GM12878 (cell line): ENCODE measurements at places on chromosomes 3 and 15.

DNA sequence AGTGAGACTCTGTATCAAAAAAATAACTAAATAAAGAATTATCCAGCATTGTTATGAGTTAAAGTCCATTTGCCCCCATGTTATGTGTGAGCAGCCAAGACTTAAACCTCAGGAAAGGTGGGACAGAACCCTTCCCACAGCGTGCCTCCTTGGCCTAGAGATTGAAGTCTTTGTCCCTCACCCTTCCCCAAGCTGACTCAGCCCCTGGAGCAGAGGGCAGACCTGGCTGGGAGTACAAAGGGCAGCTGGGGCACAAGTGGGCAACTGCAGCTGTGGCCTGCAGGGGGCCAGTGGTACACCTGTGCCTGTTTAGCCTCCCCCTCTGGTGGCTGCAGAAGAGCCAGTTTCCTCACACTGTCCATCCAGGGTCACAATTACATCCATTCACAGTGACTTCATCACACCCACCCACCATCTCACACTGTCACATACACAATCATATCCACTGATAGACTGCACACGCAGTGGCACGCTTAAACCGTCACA lies 940 bp upstream of the ACY1 start:
- DNase-seq, result no peak

GRCh38 chr15:50116477-50116876 lies 2.6 kb downstream of the ATP8B4 start:
- no peak for DNase-seq

- peak; percentile 89 for DNase-seq
Observed at GRCh38 chr3:34056951-34057390, 258.5 kb downstream of the PDCD6IP start.

GRCh38 chr3:141846050-141846433 lies 30.4 kb upstream of the ATP1B3 start:
- DNase-seq, result no peak

- DNase-seq, result no peak
Observed at GRCh38 chr3:142990721-142991120, 10.6 kb upstream of the U2SURP start.

DNA sequence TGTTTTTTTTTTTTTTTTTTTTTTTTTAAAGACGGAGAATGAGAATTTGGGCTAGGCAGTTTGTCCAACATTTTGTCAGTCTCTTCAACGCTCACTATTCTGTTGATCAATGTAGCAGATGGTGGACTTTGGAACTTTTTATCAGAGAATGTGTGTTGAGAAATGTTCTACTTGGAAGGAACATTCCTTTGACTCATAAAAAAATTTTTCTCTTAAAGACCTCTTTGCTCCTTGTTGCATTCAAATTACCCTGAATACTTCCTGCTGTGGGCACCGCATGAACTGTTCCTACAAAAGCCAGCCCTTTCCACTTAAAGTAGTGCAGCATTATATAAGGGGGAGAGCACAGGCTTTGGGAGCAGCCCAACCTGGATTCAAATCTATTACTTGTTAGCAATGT lies 182.9 kb downstream of the AKAP13 start:
- DNase-seq, result no peak

- no peak for DNase-seq
Observed at GRCh38 chr3:182349951-182350517, 443.3 kb upstream of the ATP11B start.

DNA sequence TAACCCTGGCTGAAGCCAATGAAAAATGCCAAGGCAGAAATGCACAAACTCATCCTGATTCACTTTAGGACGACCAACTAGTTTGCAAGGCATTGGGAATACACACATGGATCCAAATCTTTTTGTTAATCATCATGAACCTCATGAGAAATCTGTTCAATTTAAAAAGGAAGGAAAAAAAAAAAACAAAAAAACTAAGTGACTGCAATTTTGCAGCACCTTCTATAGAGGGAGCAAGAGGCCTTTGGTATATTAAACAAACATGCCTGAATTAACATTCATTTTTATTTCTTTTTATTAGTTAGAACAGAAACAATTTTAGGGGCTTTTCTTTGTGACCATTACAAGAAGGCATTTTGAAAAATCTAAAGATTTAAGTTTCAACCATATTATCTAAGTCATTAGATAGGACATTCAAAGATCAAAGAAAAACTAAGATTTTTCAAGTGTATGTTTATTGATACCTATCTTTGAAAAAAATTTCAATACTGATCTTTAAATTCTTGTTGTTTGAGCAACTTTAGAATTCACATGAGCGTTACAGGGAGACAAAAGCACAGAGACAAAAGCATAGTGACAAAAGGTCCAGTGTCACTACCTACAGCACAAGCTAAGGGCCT lies 182.4 kb downstream of the CBLB start:
- DNase-seq, result no peak

- DNase-seq, result no peak
Observed at GRCh38 chr3:171378586-171378985, 81.6 kb downstream of the TNIK start.

DNA sequence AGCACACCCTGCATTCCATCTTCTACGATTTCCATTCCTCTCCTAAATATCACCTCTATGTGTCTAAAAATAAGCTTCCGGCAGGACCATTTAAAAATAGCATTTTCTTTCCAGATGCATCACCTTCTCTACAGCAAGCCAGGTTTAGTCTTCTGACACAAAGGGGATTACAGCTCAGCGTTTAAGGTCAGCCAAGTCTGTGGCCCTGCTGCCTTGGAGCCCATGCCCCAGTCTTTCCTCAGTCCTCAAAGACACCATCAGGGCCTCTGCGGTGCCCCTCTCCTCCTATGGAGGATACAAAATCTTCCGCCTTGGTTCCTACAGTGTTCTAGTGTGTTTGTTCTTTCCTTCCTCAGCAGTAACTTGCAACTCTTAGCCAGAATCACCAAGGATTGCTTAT lies 3.8 kb downstream of the SELENOS start:
- DNase-seq, result no peak

GRCh38 chr3:50582083-50582482 lies 12.8 kb downstream of the HEMK1 start:
- DNase-seq, result no peak

- DNase-seq, result no peak
Observed at GRCh38 chr3:188979248-188979647, 192.5 kb upstream of the TPRG1 start.

DNA sequence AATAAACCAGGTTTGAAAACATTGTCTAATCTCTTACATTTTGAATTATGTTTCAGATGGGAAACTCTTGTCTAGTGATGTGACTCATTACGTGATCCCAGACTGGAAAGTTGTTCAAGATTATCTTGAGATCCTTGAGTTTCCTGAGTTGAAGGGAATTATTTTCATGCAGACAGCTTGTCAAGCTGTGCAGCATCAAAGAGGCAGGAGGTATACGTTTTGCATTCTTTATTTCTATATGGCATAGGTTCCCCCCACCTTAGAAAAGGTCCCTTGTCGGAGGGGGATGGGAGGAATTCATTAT lies 1.5 kb downstream of the DIS3L start:
- no peak for DNase-seq

GRCh38 chr15:89627256-89627970 lies 27.9 kb downstream of the KIF7 start:
- DNase-seq, result no peak

DNA sequence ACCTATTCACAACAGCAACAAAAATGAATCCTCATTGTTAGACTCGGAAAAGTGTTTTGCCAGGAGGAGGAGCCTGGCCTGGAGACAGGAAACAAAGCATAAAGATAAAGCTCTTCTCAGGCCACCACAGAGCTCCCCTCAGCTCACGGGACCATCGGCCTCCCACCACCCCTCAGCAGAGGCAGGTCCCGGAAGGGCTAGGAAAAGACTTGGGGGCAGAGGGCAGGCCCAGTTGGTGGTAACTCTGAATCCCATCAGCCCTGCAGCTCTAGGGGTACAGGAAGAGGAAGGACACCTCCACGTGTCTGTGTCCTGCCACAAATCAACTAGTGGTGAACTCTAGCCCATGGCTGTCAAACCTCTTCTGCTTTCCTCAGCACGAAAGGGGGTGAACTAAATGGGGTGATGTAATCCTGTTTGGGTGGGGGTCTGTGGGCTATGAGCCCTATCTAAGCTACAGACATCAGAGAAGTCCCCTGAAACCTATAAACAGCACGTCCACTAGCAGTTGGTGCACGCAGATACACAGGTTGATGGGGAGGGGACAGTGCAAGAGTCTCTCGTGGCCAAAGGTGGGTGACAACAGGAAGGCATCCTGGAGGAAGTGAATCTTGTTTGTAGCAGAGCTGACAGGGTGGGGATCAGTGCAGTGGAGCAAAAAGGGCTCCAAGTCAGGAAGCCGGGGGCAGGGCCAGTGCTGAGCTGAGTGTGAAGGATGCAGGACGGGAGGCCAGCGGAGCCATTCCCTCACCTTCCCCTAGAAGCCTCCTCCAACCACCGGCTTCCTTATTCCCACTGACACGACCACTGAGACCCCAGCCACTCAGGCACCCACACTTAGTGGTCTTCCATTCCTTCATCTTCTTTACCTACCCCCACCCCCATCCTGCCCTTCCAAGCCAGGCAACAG lies 111.1 kb upstream of the HACD2 start:
- DNase-seq, result no peak

- DNase-seq, result no peak
Observed at GRCh38 chr15:63176302-63176701, 13.1 kb upstream of the RAB8B start.

GRCh38 chr3:127959041-127959440 lies 44.0 kb downstream of the KBTBD12 start:
- no peak for DNase-seq

GRCh38 chr3:140177943-140178342 lies 243.0 kb downstream of the CLSTN2 start:
- DNase-seq, result no peak

GRCh38 chr3:142088522-142088921 lies 60.8 kb downstream of the TFDP2 start:
- no peak for DNase-seq

- DNase-seq, result no peak
Observed at GRCh38 chr15:99969261-99969920, 236.2 kb upstream of the LYSMD4 start.

- peak; percentile 12 for DNase-seq
Observed at GRCh38 chr15:25739687-25740121, 123.4 kb downstream of the ATP10A start.

GRCh38 chr3:147324356-147324755 lies 82.0 kb downstream of the ZIC4 start:
- DNase-seq, result no peak

DNA sequence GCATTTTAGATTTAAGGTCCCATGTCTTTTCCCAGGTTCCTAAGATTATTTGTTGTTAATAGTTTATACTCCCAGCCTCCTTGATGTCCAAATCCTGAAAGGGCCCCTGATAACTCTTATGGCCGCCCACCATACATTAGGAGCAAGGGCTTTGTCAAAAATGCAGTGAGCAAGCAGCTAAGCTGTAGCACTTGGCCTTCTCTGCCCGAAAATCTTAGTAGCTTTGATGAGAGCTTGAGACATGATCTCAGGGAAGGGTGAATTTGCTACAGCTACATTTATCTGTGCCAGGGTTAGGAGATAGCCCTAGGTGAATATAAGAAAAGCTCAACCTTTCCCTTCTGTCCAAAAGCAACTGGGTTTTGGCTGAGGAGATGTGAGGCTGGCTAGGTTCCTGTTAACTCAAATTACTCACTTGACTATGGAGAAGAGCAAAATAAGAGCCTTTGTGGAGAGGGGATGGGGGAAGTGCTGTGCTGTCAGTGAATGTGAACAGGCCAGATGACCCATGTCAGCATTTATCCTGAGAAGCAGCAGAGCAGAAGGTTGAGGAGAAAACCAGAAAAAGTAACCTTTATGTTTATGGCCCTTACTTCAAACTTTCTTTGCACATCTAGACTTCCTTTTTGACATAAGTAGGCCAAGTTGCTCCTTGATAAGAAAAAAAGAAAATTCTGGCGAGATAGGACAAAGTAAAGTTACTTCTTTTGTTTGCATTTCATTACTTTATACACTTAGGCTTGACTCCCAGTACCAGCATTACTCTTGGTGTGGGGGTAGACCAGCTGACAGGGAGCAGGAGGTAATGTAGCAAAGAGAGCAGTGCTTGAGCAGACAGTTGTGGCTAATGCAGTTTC lies 21.1 kb downstream of the MAPK6 start:
- DNase-seq, result no peak

GRCh38 chr3:170635385-170635735 lies 49.5 kb upstream of the SLC7A14 start:
- DNase-seq, result no peak

GRCh38 chr3:42071904-42072812 lies 19.0 kb upstream of the TRAK1 start:
- no peak for DNase-seq

GRCh38 chr3:25527801-25528200 lies 99.7 kb downstream of the RARB start:
- DNase-seq, result no peak
